Ascending aorta (tissue), 2 donors: ENCODE measurements at places on chromosomes 2 and 18. TPM values are rescaled to one million over a fixed set of nuclear protein-coding genes. Genes with fewer than 3 reads are reported as not detected.

GRCh38 chr2:39504790-39505335 lies 67.8 kb upstream of the MAP4K3 start:
- H3K27ac ChIP-seq: no peak overlapping the region
- H3K4me3 ChIP-seq: peak overlapping the region; percentile 2
- no peak for DNase-seq
- H3K36me3 ChIP-seq: no peaks in the 10 kb centered on the region
- no peaks in the 10 kb centered on the region for H3K27me3 ChIP-seq

Gene TLX2
- total RNA-seq: not detected

- no peak for DNase-seq
- no peaks in the 10 kb centered on the region for H3K27me3 ChIP-seq
- H3K4me1 ChIP-seq: peaks cover 6% of the 10 kb centered on the region
Observed at GRCh38 chr2:67888351-67889005, 174.3 kb downstream of the C1D start.

- H3K4me3 ChIP-seq: no peak overlapping the region
- H3K36me3 ChIP-seq: no peaks in the 10 kb centered on the region
Observed at GRCh38 chr2:128549646-128550260, 231.1 kb upstream of the HS6ST1 start.

DNA sequence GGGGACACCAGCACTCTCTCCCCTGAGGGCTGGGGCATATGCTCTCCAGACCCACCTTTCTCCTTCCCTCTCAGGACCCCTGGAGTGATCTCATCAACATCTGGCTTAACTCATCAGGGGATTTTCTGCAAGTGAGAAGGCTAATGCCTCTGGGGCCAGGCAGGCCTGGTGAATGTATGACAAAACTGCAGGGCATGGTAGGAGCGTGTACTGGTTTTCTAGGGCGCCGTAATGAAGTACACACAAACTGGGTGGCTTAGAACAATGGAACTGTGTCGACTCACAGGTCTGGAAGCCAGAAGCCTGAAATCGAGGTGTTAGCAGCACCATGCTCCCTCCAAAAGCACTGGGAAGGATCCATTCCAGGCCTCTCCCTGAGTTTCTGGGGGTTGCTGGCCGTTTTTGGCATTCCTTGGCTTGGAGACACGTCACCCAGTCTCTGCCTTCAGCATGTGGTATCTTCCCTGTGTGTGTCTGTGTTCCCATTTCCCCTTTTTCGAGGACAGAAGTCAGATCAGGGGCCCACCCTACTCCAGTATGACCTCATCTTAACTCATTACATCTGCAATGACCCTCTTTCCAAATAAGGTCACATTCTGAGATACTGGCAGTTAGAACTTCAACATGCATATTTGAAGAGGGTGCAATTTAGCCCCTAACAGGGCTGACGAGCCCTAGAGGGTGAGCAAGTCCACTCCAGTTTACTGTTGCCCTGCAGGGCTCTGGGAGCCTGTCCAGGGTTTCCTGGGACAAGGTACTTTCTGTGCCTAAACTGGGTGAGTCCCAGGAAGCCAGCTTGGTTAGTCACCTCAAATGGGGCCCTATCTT lies 45.5 kb upstream of the CAB39 start:
- no peaks in the 10 kb centered on the region for H3K4me1 ChIP-seq
- DNase-seq: no peak
- no peaks in the 10 kb centered on the region for H3K27me3 ChIP-seq
- no peak overlapping the region for H3K27ac ChIP-seq
- no peaks in the 10 kb centered on the region for H3K36me3 ChIP-seq
- H3K4me3 ChIP-seq: no peak overlapping the region

GRCh38 chr2:19868701-19869580 lies 32.8 kb downstream of the TTC32 start:
- H3K27me3 ChIP-seq: no peaks in the 10 kb centered on the region
- no peak for DNase-seq
- no peak overlapping the region for H3K27ac ChIP-seq
- no peaks in the 10 kb centered on the region for H3K36me3 ChIP-seq
- H3K4me1 ChIP-seq: no peaks in the 10 kb centered on the region

Gene CLK1
- total RNA-seq: 43.5 TPM

DNA sequence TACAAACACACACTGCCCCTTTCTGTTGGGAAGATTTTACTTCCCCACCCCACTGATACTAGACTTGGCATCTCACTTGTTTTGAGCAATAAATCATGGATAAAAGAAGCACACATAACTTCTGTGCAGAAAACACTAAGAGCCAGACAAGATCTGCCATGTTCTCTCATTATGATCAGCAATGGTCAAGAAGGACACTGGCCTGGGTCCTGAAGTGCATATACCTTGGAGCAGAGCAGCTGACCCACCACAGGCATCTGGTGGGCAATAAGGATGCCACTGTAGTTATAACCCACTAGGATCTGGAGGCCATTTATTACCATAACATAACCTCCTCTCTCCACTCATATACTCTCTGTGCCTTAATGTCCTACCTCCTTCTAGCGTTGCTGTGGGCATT lies 338.3 kb downstream of the NCKAP5 start:
- H3K27me3 ChIP-seq: no peaks in the 10 kb centered on the region
- no peaks in the 10 kb centered on the region for H3K4me1 ChIP-seq
- no peak overlapping the region for H3K4me3 ChIP-seq
- no peak for DNase-seq
- H3K36me3 ChIP-seq: no peaks in the 10 kb centered on the region

DNA sequence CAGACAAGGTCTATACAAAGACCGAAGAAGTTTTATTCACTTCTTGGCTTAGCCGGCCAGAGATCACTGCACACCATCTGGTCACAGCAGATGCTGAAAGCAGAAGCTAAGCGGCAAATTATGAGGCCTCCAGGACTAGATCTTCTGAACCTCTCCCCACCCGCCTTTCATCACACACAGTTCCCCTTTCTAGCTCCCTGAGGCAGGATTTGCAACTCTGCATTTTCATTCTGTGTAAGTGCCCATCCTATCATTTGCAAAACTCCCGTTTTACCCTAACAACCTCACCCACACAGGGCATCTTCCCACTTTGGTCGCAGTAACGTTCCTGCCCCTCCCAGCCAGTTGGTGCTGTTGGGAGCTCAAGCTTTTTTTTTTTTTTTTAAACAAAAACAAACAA lies 3.1 kb upstream of the MOB1A start:
- H3K4me3 ChIP-seq: no peak overlapping the region
- peaks cover 2% of the 10 kb centered on the region for H3K36me3 ChIP-seq
- H3K4me1 ChIP-seq: no peaks in the 10 kb centered on the region
- no peaks in the 10 kb centered on the region for H3K27me3 ChIP-seq
- no peak overlapping the region for H3K27ac ChIP-seq
- peak; percentile 72 for DNase-seq

Gene EMX1
- total RNA-seq: not detected

Gene NEU2
- total RNA-seq: not detected

Gene CRYGD
- total RNA-seq: not detected

DNA sequence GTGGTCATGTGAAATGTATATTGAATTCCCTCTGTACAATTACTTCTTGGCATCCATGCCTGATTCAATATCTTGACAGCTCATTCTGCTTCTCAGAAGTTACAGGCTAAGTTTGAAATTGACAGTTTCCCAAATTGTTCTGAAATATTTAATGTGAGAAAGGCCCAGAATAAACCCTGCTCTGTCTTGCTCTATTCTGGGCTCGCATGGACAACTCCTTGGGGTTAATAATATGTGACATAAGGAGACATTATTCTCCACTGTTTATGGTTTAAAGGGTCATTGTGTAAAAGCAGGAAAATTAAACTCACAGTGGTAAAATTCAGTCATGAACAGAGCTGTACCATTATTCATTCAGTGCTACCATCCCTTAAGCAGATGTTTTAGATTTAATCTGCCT lies 160.7 kb upstream of the CNTNAP5 start:
- DNase-seq: no peak
- H3K36me3 ChIP-seq: no peaks in the 10 kb centered on the region
- H3K27me3 ChIP-seq: no peaks in the 10 kb centered on the region
- H3K27ac ChIP-seq: no peak overlapping the region
- no peak overlapping the region for H3K4me3 ChIP-seq

DNA sequence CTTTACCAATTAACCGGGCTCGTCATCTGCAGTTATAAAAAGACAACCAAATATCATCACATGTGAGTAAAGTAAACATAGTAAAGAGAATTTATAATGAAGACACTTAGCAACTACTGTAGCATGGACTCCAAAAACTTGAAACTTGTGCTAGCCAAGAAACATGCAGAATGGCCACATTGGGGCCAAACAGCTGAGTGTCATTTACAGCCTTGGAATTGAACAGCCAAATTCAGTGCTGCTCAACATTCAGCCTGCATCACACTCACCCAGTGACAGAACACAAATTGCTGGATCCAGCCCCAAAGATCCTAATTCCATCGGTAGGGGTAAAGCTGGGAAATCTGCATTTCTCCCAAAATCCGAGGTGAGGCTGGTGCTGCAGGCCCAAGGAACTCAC lies 224.8 kb upstream of the GYPC start:
- no peak overlapping the region for H3K27ac ChIP-seq
- H3K4me3 ChIP-seq: no peak overlapping the region
- H3K36me3 ChIP-seq: no peaks in the 10 kb centered on the region

DNA sequence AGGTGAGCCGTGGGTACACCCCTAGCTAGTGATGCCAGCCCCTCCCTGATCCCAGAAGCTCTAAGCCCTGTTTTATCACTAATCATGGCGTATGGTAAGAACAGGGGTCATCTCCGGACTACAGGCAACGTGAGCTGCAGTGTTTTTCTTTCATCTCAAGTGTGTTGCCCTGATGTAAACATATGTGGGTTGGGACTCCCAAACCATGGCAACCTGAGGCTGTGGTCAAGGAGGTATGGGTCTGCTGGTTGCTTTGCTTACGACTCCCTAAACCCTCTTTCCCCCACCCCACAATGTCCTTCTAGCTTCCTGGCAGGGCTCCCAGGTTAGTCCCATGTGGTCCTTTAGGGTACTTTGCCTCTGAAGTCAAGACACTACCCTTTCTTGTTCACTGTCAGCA lies 53.6 kb upstream of the AFF3 start:
- H3K27ac ChIP-seq: peak overlapping the region; percentile 91
- no peaks in the 10 kb centered on the region for H3K36me3 ChIP-seq
- DNase-seq: no peak

- no peak for DNase-seq
- H3K4me3 ChIP-seq: no peak overlapping the region
- H3K27me3 ChIP-seq: no peaks in the 10 kb centered on the region
- no peaks in the 10 kb centered on the region for H3K36me3 ChIP-seq
Observed at GRCh38 chr2:44920751-44921150, 20.8 kb upstream of the SIX3 start.

DNA sequence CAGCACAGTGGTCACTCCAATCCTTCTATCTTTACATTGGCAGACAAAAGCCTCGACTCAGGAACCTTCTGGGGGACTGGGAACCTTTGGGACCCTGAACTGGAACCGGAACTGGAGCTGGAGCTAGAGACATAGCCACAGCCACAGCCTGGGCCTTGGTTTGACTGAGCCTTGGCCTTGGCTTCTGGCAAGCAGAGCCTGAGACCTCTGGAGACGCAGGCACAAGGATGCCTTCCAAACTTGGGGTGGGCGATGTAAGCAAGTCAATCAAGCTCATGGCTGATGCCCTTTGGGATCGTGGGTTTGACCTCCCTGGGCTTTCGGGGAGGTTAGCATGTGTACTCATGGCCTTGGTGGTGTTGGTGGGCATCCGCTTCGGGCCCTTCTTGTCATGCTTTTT lies 619.3 kb downstream of the MBD2 start:
- DNase-seq: no peak
- no peak overlapping the region for H3K27ac ChIP-seq
- H3K4me3 ChIP-seq: no peak overlapping the region
- H3K4me1 ChIP-seq: no peaks in the 10 kb centered on the region

DNA sequence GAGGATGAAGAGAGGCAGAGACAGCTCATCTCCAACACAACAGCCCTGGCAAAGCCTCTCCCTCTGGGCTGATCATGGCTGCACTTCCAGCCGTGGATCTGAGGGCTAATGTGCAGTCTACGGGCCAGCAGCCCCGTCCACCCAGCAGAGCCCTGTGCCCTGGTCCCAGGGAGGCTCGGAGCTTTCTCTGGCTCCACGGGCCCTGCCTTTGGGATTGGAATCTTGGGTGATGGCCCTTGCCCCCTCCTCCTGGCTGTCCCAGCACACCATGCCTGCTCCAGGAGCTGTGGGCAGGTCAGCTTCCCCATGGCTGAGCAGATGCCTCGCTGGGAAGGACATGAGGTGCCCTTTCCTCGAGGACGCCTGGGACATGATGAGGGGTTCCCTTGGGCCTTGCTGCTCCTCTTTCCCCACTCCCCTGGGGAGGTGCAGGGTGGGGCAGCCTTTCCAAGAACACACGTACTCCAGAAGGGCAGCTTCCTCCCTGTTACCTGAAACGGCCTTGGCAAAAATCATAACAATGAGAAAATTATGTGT lies 66.9 kb downstream of the C18orf63 start:
- no peaks in the 10 kb centered on the region for H3K27me3 ChIP-seq
- H3K4me3 ChIP-seq: no peak overlapping the region
- H3K36me3 ChIP-seq: no peaks in the 10 kb centered on the region

Gene FASTKD1
- total RNA-seq: 5.5 TPM
